ENCODE measurements at places on chromosomes 12 and 14. TPM values are rescaled to one million over a fixed set of nuclear protein-coding genes. Genes with fewer than 3 reads are reported as not detected.

LMNTD1 gene
- total RNA-seq: not detected

PRH2 gene
- not detected for total RNA-seq

MIP gene
- not detected for total RNA-seq

SERPINA10 gene
- 0.06 TPM for total RNA-seq

TDRD9 gene
- total RNA-seq: not detected

GALNT4 gene
- total RNA-seq: 5.4 TPM

CD163 gene
- total RNA-seq: not detected

OVCH1 gene
- total RNA-seq: not detected

ANG gene
- 9.8 TPM for total RNA-seq

GRIP1 gene
- total RNA-seq: 3.3 TPM

MSI1 gene
- 1.3 TPM for total RNA-seq

REC8 gene
- total RNA-seq: 5.4 TPM

MUCL1 gene
- not detected for total RNA-seq

RND1 gene
- 19.3 TPM for total RNA-seq

TMEM132D gene
- total RNA-seq: not detected

MMP17 gene
- total RNA-seq: 13.3 TPM

ZDHHC22 gene
- total RNA-seq: 0.30 TPM

KCNJ8 gene
- 0.26 TPM for total RNA-seq

GNB3 gene
- total RNA-seq: 1.9 TPM

KRT2 gene
- total RNA-seq: not detected

TMEM63C gene
- 0.77 TPM for total RNA-seq

GNPNAT1 gene
- total RNA-seq: 49.2 TPM

TCL1B gene
- not detected for total RNA-seq

MMP14 gene
- total RNA-seq: 1.3 TPM

GALNT8 gene
- total RNA-seq: not detected

ZNF384 gene
- 59.7 TPM for total RNA-seq

COL2A1 gene
- total RNA-seq: 0.08 TPM

ZBTB42 gene
- total RNA-seq: 3.7 TPM

LRRC43 gene
- not detected for total RNA-seq

CLEC2A gene
- total RNA-seq: not detected

TMPO gene
- 108 TPM for total RNA-seq

EID3 gene
- 7.7 TPM for total RNA-seq

HCAR2 gene
- total RNA-seq: 0.35 TPM

NT5DC3 gene
- total RNA-seq: 9.9 TPM

SERPINA12 gene
- total RNA-seq: not detected

STYK1 gene
- total RNA-seq: 0.28 TPM

CLEC9A gene
- not detected for total RNA-seq

SLC7A8 gene
- 0.69 TPM for total RNA-seq

HOXC10 gene
- 2.7 TPM for total RNA-seq

CBLN3 gene
- total RNA-seq: 1.5 TPM

MYBPC1 gene
- total RNA-seq: not detected

OTOGL gene
- total RNA-seq: 0.04 TPM

TMEM116 gene
- 8.9 TPM for total RNA-seq

KRT81 gene
- 3,705 TPM for total RNA-seq

KIF21A gene
- 24.9 TPM for total RNA-seq

PIANP gene
- total RNA-seq: 0.96 TPM

OAS2 gene
- 0.25 TPM for total RNA-seq

KANSL2 gene
- 41.1 TPM for total RNA-seq

UBE3B gene
- total RNA-seq: 15.3 TPM

CLMN gene
- total RNA-seq: 5.4 TPM

SLC6A13 gene
- total RNA-seq: 0.22 TPM

Measured in A549 treated with DMSO at 1 μM for 4 hours (cell line).